ENCODE measurements at places on chromosomes 7 and 10. TPM values are rescaled to one million over a fixed set of nuclear protein-coding genes. Genes with fewer than 3 reads are reported as not detected.

GRCh38 chr10:7501157-7501556 lies 90.3 kb upstream of the SFMBT2 start:
- H3K27ac ChIP-seq, result no peak overlapping the region
- H3K4me3 ChIP-seq, result no peak overlapping the region
- no peak for DNase-seq
- H3K27me3 ChIP-seq, result no peaks in the 10 kb centered on the region
- H3K4me1 ChIP-seq, result no peaks in the 10 kb centered on the region

- H3K27me3 ChIP-seq, result no peaks in the 10 kb centered on the region
- no peaks in the 10 kb centered on the region for H3K36me3 ChIP-seq
- H3K27ac ChIP-seq, result no peak overlapping the region
- DNase-seq, result no peak
- H3K4me1 ChIP-seq, result no peaks in the 10 kb centered on the region
Observed at GRCh38 chr7:154986200-154986945, 16.6 kb downstream of the PAXIP1 start.

GRCh38 chr7:50426280-50427045 lies 23.7 kb downstream of the FIGNL1 start:
- no peaks in the 10 kb centered on the region for H3K4me1 ChIP-seq
- H3K4me3 ChIP-seq, result no peak overlapping the region
- H3K27me3 ChIP-seq, result no peaks in the 10 kb centered on the region
- no peaks in the 10 kb centered on the region for H3K36me3 ChIP-seq
- DNase-seq, result no peak

Gene CHST3
- 30.5 TPM for total RNA-seq

DNA sequence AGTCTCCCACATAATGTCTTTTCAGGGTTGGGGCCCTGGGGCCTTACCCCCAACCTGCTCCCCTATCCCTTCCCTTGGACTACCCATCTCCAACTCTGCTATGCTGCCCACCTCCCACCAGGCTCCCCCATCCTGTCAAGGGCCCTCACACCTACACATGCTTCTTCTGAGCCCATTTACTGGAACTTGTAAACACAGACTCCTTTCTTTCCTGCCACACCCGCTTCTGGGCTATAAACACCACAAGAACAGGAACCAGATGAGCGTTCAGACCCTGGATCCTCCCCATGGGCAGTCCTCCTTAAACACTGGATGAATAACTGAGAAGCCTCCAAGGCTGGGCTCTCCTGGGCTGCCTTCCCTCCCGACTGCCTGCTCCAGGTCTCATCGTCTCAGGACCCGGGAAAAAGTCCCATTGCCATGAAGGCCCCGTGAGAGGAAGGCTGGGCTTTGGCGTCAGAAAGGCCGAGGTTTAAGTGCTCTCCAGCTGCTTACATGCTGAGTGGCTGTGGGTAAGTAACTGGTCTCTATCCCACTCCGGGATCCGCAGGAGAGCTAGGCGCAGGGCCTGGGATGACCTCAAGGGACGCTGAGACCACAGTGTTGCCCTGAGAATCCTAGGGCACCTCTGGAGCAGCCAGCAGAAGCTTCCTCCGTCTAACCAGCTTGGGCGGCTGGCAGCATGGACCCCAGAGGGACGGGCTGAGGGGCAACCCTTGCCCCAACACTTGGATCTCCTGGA lies 15.6 kb upstream of the CRHR2 start:
- no peaks in the 10 kb centered on the region for H3K27me3 ChIP-seq
- H3K36me3 ChIP-seq, result no peaks in the 10 kb centered on the region

- no peaks in the 10 kb centered on the region for H3K27me3 ChIP-seq
- H3K4me1 ChIP-seq, result no peaks in the 10 kb centered on the region
- no peaks in the 10 kb centered on the region for H3K36me3 ChIP-seq
- no peak for DNase-seq
- no peak overlapping the region for H3K4me3 ChIP-seq
Observed at GRCh38 chr7:154789404-154789803, 213.5 kb downstream of the PAXIP1 start.

DNA sequence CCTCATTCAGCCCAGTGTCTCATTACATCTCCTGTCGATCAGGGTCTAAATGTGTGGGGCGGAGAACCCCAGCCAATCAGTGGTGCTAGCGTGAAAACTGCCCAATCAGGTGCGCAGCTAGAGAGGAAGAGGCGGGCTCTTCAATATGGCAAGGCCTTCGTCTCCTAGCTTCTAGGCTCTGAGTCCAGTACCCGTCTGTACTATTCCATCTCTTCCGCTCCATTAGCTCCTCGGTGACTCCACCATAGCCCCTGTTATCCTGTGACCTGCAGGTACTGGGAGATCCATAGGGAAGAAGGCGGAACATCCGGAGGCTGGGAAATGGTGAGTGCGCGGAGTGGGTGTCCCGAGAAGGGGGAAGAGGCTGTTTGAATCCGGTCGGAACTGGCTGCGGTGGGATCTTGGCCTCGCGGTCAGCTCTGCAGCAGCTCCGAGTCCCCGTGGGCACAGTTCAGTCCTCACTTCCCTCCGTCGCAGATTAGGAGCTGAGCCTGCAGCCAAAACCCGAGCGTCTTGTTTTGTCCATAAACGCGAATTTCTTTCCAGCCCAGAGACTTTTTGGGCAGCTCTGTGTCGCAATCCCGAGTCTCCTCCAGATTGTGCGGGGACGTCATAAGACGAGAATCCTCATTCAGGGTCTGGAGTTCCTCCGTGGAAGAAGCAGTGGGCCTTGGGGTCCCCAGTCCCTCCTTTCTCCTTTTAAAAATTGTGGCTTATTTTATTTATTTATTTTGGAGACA lies at the start of gene ZNF727:
Gene ZNF727, plus strand, starts transcription at position 134 of the 740 bp plus-strand sequence. Its CDS starts 188 bp downstream, at position 322.
- H3K4me1 ChIP-seq, result no peaks in the 10 kb centered on the region
- H3K27me3 ChIP-seq, result no peaks in the 10 kb centered on the region
- peak; percentile 87 for DNase-seq
- no peaks in the 10 kb centered on the region for H3K36me3 ChIP-seq
- H3K4me3 ChIP-seq, result peak within 1 kb of the TSS; percentile 93
- H3K27ac ChIP-seq, result peak within 1 kb of the TSS; percentile 70

Gene OR2AE1
- 0.36 TPM for total RNA-seq

DNA sequence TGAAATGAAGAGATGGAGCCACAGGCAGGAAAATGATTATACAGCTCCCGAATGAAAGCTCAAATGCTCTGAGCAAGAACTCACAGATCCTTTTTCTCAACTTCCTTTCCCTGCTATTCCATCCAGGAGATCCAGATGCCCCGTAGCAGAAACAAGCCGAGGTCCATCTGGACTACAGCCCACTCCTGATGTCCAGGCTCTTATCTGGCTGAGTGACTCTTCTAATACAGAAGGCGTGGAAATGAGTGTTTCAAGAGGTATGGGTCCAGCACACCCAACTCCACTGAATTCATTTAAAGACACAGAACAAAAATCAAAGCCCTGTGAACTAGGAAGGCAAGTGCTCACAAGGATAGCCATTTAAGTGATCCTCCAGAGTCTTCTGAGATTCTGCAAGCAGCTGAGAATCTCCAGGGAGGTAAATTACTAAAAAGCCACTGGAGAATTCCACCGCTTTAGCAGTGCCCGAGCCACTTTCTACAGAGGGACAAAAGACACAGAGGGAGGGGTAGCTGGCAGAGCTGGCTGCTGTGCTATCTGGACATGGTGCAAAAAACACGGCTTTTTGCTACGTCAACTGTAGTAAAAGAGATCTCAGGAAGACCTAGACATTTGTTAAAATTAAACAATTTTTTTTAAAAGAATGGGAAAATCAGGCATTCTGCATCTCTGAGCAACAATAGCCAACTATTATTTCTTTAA lies 24.5 kb downstream of the FAM171A1 start:
- no peak for DNase-seq
- no peak overlapping the region for H3K27ac ChIP-seq
- H3K36me3 ChIP-seq, result no peaks in the 10 kb centered on the region
- H3K4me3 ChIP-seq, result no peak overlapping the region

- H3K27me3 ChIP-seq, result no peaks in the 10 kb centered on the region
- no peaks in the 10 kb centered on the region for H3K36me3 ChIP-seq
- DNase-seq, result no peak
- no peaks in the 10 kb centered on the region for H3K4me1 ChIP-seq
- H3K4me3 ChIP-seq, result no peak overlapping the region
Observed at GRCh38 chr7:121966276-121966934, 93.4 kb downstream of the PTPRZ1 start.

GRCh38 chr10:98224509-98224908 lies 43.5 kb downstream of the LOXL4 start:
- DNase-seq, result no peak
- H3K27ac ChIP-seq, result no peak overlapping the region
- H3K27me3 ChIP-seq, result no peaks in the 10 kb centered on the region
- no peaks in the 10 kb centered on the region for H3K4me1 ChIP-seq
- no peak overlapping the region for H3K4me3 ChIP-seq
- no peaks in the 10 kb centered on the region for H3K36me3 ChIP-seq

Gene ZNF853
- total RNA-seq, result 12.2 TPM

DNA sequence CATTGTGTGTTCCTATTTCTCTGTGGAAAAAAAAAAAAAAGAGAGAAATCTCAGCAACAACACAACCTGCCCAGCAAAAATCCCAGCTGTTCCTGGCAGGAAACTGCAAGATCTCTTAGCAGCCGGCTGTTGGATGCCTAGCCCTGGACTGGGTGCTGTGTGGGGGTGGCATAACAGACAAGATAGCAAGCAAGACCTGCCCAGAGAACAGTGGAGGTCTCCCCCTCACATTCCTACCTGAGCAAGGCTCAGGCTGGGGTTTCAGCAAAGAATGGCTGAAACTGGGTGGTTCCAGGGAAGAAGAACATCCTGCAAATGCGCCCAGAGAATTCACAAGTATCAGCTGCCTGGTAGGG lies 248.8 kb upstream of the ZMIZ1 start:
- DNase-seq, result no peak
- H3K27ac ChIP-seq, result no peak overlapping the region
- H3K4me1 ChIP-seq, result no peaks in the 10 kb centered on the region
- no peaks in the 10 kb centered on the region for H3K36me3 ChIP-seq
- no peak overlapping the region for H3K4me3 ChIP-seq
- peaks cover 1% of the 10 kb centered on the region for H3K27me3 ChIP-seq

- no peaks in the 10 kb centered on the region for H3K36me3 ChIP-seq
- DNase-seq, result no peak
- H3K27ac ChIP-seq, result no peak overlapping the region
Observed at GRCh38 chr10:75664968-75665367, 233.5 kb downstream of the LRMDA start.

DNA sequence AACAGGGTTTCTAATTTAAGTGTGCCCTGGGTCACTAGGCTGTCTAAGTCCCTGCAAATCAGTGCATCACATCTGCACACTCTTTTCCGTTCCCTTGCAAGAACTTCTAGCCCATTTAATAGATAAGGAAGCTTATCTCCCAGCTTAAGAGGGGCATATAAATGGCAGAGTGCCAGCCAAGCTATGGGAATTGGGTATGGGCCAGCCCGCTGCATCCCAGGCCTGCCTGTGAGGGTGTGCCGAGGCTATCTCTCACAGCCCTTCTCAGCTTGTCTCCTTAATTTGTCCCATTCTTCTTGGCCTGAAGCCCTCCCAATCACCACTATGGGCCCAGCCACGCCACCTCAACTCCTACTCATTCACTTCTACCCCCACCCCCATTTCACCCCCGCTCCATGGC lies 14.7 kb downstream of the AQP1 start:
- no peaks in the 10 kb centered on the region for H3K4me1 ChIP-seq
- no peak for DNase-seq
- H3K4me3 ChIP-seq, result no peak overlapping the region
- H3K27ac ChIP-seq, result no peak overlapping the region
- no peaks in the 10 kb centered on the region for H3K27me3 ChIP-seq

Gene ZNF804B
- total RNA-seq, result not detected

Gene GRM8
- total RNA-seq, result not detected

DNA sequence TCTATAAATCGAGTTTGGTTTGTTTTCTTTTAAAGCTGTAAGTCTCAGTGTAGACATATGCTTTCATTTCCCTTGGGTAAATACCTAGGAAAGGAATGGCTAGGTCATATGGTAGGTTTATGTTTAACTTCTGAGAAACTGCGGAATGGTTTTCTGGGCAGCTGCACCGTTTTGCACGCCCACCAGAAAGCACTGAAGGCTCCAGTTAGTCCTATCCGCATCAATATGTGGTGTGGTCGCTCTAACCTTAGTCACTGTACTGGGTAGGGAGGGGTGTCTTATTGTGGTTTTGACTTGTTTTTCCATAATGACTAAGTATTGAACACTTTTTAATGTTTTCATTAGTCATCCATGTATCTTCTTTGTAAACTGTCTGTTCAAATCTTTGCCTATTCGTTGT lies 279.5 kb upstream of the AKR1E2 start:
- H3K4me1 ChIP-seq, result no peaks in the 10 kb centered on the region
- H3K36me3 ChIP-seq, result no peaks in the 10 kb centered on the region
- H3K4me3 ChIP-seq, result no peak overlapping the region
- H3K27ac ChIP-seq, result no peak overlapping the region
- no peak for DNase-seq
- H3K27me3 ChIP-seq, result no peaks in the 10 kb centered on the region

Gene RADIL
- total RNA-seq, result 4.0 TPM

GRCh38 chr7:135884495-135885232 lies 92.5 kb downstream of the MTPN start:
- no peak overlapping the region for H3K4me3 ChIP-seq
- no peak for DNase-seq
- no peaks in the 10 kb centered on the region for H3K36me3 ChIP-seq
- H3K4me1 ChIP-seq, result no peaks in the 10 kb centered on the region

- no peaks in the 10 kb centered on the region for H3K36me3 ChIP-seq
- no peak overlapping the region for H3K4me3 ChIP-seq
- H3K27me3 ChIP-seq, result no peaks in the 10 kb centered on the region
- no peak for DNase-seq
- H3K27ac ChIP-seq, result no peak overlapping the region
- no peaks in the 10 kb centered on the region for H3K4me1 ChIP-seq
Observed at GRCh38 chr10:110527731-110528171, 30.0 kb downstream of the DUSP5 start.

Gene MMD2
- total RNA-seq, result not detected

GRCh38 chr10:77898323-77899079 lies 28.1 kb downstream of the DLG5 start:
- DNase-seq, result no peak
- no peak overlapping the region for H3K4me3 ChIP-seq
- no peaks in the 10 kb centered on the region for H3K27me3 ChIP-seq
- H3K4me1 ChIP-seq, result peaks cover 3% of the 10 kb centered on the region
- H3K36me3 ChIP-seq, result no peaks in the 10 kb centered on the region
- H3K27ac ChIP-seq, result no peak overlapping the region

Gene EPDR1
- total RNA-seq, result 35.6 TPM

DNA sequence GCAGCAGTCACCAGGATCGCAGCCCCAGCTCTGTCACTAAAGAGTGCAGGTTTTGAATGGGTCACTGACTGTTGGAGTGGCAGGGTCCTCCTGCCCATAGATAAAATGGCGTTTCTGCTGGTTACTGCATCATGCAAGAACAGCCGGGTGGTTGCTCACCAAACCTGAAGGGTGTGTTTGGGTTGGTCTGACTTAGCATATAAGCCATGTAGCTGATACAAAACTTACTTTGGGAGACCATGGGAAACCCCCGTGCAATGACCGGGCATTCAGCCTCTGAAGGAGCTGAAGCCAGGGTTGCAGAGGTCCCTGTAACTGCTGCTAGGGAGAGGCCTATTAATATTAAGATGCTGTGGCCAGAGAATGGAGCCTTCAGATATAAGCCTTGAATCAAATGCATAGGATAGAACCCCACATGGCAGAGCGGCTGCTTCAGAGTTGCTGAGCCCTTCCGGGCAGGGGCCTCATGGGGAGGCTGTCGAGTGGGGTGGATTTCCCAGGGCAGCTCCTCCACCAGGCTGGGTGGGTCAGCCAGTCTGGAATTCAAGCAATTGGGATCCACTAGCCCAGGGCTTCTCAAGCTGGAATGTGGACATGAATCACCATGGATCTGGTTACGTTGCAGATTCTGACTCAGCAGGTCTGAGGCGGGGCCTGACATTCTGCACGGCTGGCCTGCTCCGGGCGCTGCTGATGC lies 70.9 kb upstream of the CTBP2 start:
- H3K4me1 ChIP-seq, result no peaks in the 10 kb centered on the region
- H3K27me3 ChIP-seq, result no peaks in the 10 kb centered on the region
- DNase-seq, result no peak
- H3K4me3 ChIP-seq, result no peak overlapping the region
- H3K36me3 ChIP-seq, result no peaks in the 10 kb centered on the region
